ENCODE measurements at places on chromosomes 6 and 20.

- DNase-seq: no peak
Measured at GRCh38 chr20:9532069-9532838, 17.9 kb downstream of the LAMP5 start.

- peak; percentile 55 for DNase-seq
Measured at GRCh38 chr6:20877008-20877937, 343.0 kb downstream of the CDKAL1 start.

GRCh38 chr6:37077905-37078296 lies 72.4 kb downstream of the FGD2 start:
- no peak for DNase-seq

DNA sequence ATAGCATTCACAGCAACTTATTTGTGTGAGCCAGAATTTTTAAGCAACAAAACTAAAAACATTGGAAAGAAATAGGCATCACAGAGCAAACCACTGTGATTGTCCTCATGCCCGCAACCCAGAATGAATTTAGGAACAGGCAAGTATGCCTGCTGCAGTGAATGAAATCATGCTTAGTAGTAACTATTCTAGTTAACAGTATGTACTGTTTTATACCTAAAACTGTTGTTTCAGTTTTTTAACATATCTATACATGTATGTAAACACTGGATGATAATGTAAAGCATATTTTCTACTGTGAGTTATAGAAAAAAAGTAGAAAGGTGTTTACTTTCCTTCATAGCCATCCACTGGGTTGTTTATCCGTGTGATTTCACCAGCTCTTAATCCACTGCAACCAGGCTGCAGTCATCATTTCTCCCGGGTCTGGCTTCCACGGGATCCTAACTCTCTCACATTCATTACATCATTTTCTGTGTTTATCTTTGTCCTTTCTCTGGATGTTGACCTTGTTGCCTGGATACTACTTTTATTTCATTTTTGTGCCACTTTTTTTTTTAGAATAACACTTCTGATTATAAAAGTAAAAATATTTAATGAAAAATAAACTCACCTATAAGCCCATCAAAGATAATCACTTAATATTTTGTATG lies 3.6 kb upstream of the ARFGEF3 start:
- no peak for DNase-seq

DNA sequence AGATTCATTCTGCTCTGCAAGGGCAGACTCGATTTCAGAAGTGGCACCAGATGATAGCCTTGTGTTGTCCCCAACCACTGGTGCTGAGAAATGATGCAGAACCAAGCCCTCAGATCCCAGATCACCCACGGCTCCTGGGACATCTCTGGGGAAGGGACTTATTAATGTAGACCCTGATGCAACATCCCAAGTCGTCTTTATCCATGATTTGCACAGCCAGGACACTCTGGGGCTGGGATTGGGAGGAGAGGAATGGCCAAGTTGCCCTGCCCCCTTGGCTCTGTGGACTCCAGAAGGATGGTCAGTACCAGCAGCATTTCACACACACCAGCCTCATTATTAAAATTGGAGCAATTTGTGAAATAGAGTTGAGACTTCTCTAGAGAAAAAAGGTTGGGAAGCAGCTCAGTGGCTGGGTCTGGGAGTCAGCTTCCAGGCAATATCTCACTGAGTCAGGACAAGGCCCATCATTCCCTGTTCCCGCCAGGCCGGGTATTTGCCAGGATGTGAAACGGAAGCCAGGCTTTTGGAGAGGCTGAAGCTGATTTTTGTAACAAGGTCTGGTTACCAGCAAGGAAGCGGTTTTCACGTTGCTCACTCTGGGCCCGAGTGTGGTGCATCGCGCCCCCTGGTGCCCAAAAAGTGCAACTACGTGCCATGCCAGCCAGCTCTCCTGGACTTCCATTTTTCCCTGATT lies 67.4 kb downstream of the ZBTB2 start:
- DNase-seq: peak; percentile 88

- DNase-seq: no peak
Measured at GRCh38 chr6:94238868-94239267, 819.5 kb upstream of the EPHA7 start.

Measured in activated CD8-positive, alpha-beta memory T cell treated with anti-CD3 and anti-CD28 coated beads, Interleukin-2, amount 50 U/mL, for 48 hours (primary cell).